HFF-Myc (cell line): ENCODE measurements at places on chromosomes 1 and 21.

DNA sequence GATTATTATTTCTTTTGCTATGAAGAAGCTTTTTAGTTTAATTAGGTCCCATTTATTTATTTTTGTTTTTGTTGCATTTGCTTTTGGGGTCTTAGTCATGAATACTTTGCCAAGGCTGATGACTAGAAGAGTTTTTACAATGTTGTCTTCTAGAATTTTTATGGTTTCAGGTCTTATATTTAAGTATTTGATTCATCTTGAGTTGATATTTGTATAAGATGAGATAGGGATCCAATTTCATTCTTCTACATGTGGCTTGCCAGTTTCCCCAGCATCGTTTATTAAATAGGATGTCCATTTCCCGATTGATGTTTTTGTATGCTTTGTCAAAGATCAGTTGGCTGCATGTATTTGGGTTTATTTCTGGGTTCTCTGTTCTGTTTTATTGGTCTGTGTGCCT lies 8.5 kb upstream of the ACBD6 start:
- DNase-seq: no peak

DNA sequence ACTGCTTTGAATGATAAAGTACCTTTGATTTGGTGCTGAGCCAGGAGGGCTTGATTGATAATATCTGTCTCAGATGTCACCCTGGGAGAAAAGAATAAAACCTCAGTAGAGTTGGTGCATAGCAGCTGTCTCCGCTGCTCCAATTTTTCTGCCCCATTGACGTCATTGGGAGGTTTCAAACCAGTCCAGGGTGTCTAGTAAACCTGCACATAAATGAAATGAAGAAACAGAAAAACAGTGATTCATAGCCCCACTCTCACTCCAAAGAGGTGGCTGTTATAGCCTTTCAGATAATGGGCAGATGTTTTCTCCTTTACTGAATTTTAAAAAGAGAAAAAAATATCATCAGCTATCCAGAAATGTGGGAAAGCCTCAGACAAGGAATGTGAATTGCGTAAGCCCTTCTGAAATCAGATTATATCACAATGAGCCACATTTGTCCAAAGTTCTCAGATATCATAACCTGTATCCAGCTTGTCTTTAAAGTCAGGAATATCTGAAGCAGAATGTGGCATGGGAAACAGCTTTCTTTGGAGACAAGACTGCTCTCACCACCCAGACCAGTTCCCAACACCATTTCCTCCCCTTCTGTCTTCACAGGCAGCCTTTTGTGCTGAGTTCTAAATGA lies 351.3 kb upstream of the SGIP1 start:
- DNase-seq: peak; percentile 5

DNA sequence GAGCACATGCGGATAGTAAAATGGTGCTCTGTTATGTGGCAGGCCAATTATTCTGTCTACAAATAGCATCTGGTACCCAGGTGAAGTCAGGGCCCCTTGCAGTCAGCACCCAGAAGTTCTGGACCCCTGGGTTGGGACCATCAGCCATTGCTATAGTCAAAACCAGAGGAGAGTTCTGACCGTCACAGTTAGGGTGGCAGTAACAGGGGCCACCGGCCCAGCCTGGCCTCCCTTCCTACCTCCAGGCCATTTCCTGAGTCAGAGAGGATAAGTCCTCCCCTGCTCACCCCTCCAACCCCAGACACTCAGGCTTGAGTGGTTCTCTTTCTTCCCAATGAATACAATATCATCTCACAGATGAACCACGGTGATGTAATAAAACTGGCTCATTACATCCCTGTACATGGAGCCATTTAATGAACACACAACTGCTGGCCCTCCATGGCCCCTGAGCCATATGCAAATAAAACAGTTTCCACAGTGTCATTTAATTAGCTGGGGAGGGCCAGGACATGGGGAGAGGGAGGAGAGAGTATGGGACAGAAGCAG lies 673.6 kb downstream of the MATN1 start:
- DNase-seq: no peak

DNA sequence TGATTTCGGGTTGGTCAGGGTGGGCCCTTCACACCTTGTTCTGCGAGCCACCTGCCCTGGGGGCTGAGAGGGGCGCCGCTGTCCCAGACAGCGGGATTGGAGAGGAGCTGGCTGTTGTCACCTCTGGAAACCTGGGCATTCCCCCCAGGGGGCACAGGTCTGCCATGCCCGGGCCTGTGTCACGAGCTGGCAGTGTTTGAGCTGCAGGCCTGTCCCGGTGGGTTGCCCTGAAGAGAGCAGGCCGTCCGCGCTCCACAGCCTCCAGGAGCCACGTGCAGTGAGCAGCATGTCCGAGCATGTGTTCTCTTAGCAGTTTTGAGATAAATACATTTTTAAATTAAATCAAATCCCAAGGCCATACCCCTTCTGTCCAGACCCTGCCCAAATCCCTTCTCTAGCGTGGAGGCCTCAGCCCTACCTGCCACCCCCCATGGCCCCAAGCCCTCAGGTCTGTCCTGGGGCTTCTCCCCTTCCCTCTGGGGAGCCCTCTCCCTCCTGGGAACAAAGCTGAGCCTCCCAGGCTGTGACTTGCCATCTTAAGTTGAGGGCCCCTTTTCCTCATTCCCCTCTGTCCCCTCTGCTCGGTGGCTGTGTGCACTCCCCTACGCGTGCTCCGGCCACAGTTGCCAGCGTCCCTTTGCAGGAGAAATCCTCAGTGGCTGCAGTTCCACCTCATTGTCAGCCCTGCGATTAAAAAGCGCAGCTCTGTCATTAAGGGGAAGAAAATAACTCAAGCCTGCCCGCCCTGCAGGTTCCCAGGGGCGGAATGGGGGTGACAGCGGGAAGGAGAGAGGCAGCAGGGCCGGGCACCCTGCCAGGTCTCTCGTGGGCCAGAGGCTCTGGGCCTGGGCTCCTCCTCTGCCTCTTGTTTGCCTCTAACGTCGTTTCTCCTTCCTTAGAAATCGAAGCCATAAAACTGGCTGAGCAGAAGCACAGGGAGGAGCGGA lies 26.6 kb downstream of the SLX9 start:
- no peak for DNase-seq

GRCh38 chr1:88885933-88886332 lies 5.4 kb downstream of the GTF2B start:
- DNase-seq: no peak

DNA sequence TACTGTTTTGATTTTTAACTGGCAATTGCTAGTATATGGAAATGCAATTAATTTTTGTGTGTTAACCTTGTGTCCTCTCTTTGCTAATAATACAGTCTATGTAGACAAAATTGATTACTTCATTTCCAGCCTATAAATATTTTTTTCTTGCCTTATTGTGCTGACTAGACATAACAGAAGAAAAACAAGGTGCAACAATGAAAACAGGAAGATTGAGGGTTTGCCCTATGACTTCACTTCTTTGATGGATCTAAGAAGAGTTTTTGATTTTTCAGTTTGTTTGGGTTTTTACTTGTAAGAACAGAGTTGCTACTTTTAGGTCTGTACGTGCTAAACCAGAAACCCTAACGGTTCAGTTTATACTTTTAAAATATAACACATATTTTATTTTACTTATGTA lies 8.5 kb upstream of the CNIH4 start:
- DNase-seq: no peak
